ENCODE measurements at places on chromosomes 13 and 19. TPM values are rescaled to one million over a fixed set of nuclear protein-coding genes. Genes with fewer than 3 reads are reported as not detected.

DNA sequence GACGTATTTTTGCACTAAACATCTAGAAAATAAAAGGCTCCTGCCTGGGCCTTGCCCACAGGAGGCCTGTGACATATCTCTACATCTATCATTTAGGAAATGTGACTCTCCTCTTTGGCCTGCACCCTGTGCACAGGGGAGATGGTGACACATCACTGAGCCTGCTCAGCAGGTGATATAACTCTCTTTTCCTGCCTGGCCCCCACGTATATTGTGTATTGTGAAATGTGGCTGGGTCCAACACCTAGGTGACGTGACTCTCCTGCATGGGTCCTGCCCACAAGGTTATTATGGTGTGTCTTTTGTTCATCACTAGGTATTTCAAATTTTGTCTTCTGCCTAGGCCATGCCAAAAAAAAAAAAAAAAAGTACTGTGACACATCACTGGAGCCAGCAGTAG, 61.4 kb upstream of the ZNF724 start:
- no peaks in the 10 kb centered on the region for H3K36me3 ChIP-seq
- no peak overlapping the region for H3K27ac ChIP-seq
- DNase-seq: no peak
- no peaks in the 10 kb centered on the region for H3K27me3 ChIP-seq

DNA sequence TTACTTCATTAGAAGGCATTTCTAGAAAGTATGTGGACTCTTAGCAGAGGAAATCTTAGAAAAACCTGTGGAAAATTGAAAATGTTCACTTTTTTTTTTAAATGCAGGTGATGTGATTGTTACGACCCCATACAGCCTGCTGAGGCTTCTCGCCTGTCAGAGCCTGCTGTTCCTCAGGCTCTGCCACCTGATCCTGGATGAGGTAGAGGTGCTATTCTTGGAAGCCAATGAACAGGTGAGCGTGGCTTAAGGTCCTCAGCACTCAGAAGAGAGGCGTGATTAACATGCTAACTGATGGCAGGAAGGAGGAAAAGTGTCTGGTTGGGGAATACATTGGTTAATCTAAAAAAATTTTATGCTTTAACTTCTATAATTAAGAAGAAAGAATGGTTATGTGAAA, 71.4 kb downstream of the SLC7A9 start:
- H3K4me3 ChIP-seq: no peak overlapping the region
- no peaks in the 10 kb centered on the region for H3K4me1 ChIP-seq
- peaks cover 11% of the 10 kb centered on the region for H3K27me3 ChIP-seq
- no peak for DNase-seq
- no peaks in the 10 kb centered on the region for H3K36me3 ChIP-seq

- no peak overlapping the region for H3K27ac ChIP-seq
- H3K4me1 ChIP-seq: peaks cover 12% of the 10 kb centered on the region
- H3K36me3 ChIP-seq: no peaks in the 10 kb centered on the region
- H3K27me3 ChIP-seq: no peaks in the 10 kb centered on the region
Measured at GRCh38 chr13:43229506-43229905, 206.1 kb downstream of the DNAJC15 start.

- DNase-seq: no peak
- no peak overlapping the region for H3K4me3 ChIP-seq
- peaks cover 7% of the 10 kb centered on the region for H3K4me1 ChIP-seq
- H3K36me3 ChIP-seq: no peaks in the 10 kb centered on the region
Measured at GRCh38 chr19:43797556-43797955, 4.7 kb downstream of the LYPD5 start.

- no peaks in the 10 kb centered on the region for H3K27me3 ChIP-seq
- H3K4me3 ChIP-seq: no peak overlapping the region
- no peaks in the 10 kb centered on the region for H3K36me3 ChIP-seq
- DNase-seq: peak; percentile 4
- 0 out of 2 replicates have a peak, but pooled peaks cover 2% of the 10 kb centered on the region for H3K4me1 ChIP-seq
Measured at GRCh38 chr13:101018720-101019119, 344.1 kb upstream of the TMTC4 start.

GRCh38 chr19:37594982-37595382, 306 bp downstream of the ZNF540 start:
- no peak overlapping the region for H3K27ac ChIP-seq
- no peaks in the 10 kb centered on the region for H3K4me1 ChIP-seq
- DNase-seq: peak; percentile 21
- H3K36me3 ChIP-seq: no peaks in the 10 kb centered on the region

DNA sequence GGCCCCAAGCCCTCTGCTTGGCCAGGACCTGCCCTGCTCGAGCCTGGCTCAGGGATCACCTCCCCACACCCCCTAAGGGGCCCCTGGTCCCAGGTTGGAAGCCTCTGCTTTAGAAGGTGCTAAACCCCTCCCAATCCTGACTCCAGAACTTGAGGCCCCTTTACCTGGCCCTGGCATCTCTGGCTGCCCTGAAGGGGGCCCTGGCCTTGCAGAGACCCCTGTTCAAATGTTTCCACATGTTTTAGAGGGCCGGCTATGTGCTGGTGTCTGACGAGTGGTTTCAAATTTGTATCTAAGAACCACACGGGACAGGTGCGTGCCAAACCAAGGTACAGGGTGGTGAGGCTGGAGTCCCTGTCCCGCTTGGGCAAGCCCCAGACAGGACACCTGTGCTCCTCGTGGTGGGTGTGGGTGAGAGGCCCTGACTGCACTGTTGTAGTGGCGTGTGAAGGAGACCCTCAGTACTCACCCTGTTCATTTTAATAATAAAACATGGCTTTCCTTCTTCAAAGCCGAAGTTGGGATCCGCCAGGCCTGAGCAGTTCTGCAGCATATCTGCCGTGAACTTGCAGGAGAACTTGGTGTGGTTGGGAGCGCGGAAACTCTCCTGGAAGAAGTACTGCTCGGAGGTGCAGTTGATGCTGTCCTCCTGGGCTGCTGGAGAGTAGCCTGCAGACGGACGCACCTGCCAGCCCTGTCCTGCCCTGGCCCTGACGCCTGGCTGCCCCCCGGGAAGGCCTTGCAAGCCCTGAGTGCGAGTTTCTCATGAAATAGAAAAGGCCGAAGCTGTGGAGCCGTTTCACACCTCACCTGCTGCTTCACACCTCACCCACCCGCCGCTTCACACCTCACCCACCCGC, 5.4 kb downstream of the ATP4B start:
- no peak overlapping the region for H3K27ac ChIP-seq
- H3K4me1 ChIP-seq: no peaks in the 10 kb centered on the region
- DNase-seq: peak; percentile 58
- H3K4me3 ChIP-seq: no peak overlapping the region
- peaks cover 4% of the 10 kb centered on the region for H3K36me3 ChIP-seq

DNA sequence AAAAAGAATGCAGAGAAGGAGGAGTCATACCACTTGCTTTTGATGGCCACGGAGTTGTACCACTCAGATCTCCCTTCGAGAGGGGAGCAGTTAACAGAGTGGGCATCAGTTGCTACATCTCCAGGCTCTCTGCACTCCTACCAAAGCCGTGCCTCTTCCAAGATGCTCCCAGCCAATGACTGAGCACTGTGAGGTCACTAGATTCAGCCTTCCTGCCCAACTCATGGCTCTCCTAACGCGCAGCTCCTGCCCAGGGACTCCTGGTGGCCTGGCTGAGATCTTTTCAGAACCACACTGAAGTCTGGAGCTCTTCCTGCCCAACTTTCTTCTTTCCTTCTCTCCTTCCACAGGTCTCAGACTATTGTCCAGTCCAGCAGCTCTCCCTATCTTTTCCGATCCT, 66.7 kb downstream of the LHFPL6 start:
- H3K4me1 ChIP-seq: peaks cover 41% of the 10 kb centered on the region
- no peak overlapping the region for H3K4me3 ChIP-seq
- no peaks in the 10 kb centered on the region for H3K36me3 ChIP-seq
- no peak for DNase-seq
- H3K27ac ChIP-seq: no peak overlapping the region

- no peaks in the 10 kb centered on the region for H3K36me3 ChIP-seq
- H3K4me1 ChIP-seq: no peaks in the 10 kb centered on the region
- no peak overlapping the region for H3K27ac ChIP-seq
- H3K4me3 ChIP-seq: no peak overlapping the region
- H3K27me3 ChIP-seq: no peaks in the 10 kb centered on the region
- DNase-seq: no peak
Measured at GRCh38 chr19:8025316-8025715, 19.9 kb upstream of the ELAVL1 start.

- no peak overlapping the region for H3K27ac ChIP-seq
- no peak overlapping the region for H3K4me3 ChIP-seq
- H3K27me3 ChIP-seq: no peaks in the 10 kb centered on the region
- no peaks in the 10 kb centered on the region for H3K4me1 ChIP-seq
Measured at GRCh38 chr19:45275370-45275971, 24.4 kb downstream of the MARK4 start.

DNA sequence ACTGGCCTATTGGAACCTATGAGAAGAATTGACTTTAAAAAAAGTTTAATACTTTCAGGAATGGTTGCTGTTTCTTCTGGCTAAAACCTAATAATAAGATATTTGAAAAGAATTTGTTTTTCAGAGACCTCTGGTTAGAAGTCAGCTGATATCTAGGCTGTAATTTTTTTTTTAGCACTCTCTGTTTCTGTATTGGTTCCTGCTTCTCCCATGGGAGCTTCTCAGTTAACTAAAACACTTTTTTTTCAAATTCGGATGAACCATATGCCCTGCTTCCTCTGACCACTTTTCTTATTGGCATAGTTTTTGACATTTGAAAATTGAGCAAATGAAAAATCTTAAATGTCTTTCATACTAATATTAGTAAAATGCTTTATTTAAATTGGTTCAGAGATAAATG, 163.5 kb upstream of the SLC10A2 start:
- no peak for DNase-seq
- no peaks in the 10 kb centered on the region for H3K27me3 ChIP-seq
- no peaks in the 10 kb centered on the region for H3K4me1 ChIP-seq
- no peak overlapping the region for H3K4me3 ChIP-seq
- no peak overlapping the region for H3K27ac ChIP-seq

GRCh38 chr13:95982144-95982543, 71.1 kb downstream of the UGGT2 start:
- no peaks in the 10 kb centered on the region for H3K4me1 ChIP-seq
- no peaks in the 10 kb centered on the region for H3K27me3 ChIP-seq
- no peak overlapping the region for H3K4me3 ChIP-seq
- no peak for DNase-seq

GRCh38 chr13:23069566-23069965, 111.2 kb upstream of the SGCG start:
- no peak overlapping the region for H3K27ac ChIP-seq
- no peak for DNase-seq
- H3K27me3 ChIP-seq: no peaks in the 10 kb centered on the region
- no peak overlapping the region for H3K4me3 ChIP-seq

DNA sequence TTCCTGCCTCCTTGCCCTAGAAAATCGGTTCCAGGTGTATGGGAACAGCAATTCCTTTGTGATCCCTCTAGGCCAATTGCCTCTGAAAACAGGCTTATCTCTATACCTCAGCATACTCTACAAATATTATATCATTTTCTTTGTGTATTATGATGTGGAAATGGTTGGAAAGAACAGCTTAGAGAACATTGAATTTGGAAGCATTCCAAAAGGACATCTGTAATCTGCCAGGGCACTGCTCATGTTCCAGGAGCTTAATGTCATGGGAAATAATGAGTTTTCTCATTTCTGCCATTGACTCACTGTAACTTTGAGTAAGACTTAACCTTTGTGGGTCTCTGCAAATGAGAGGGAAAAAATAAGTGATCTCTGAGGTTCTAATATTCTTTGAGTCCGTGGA, 147.3 kb downstream of the UFM1 start:
- no peak for DNase-seq
- no peak overlapping the region for H3K27ac ChIP-seq
- no peak overlapping the region for H3K4me3 ChIP-seq

DNA sequence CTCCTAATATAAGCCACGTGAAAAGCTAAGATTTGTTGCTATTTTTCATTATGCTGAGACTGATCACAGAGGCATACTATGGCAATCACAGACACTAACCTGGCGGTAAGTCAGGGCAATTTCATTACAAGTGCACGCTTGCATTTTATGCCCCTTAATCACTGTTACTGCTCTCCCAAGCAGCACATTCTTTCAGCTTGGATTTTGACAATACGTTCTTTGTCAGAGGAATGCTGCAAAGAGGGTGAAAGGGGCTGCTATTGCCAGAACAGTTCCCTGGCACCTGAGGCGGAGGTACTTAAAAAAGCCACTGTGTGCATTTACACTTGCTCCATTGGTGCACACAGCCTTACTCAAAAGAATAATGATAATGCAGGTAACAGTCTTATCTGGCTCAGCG, 346.6 kb downstream of the RFC3 start:
- no peaks in the 10 kb centered on the region for H3K27me3 ChIP-seq
- peaks cover 31% of the 10 kb centered on the region for H3K4me1 ChIP-seq
- H3K36me3 ChIP-seq: no peaks in the 10 kb centered on the region
- H3K27ac ChIP-seq: no peak overlapping the region

DNA sequence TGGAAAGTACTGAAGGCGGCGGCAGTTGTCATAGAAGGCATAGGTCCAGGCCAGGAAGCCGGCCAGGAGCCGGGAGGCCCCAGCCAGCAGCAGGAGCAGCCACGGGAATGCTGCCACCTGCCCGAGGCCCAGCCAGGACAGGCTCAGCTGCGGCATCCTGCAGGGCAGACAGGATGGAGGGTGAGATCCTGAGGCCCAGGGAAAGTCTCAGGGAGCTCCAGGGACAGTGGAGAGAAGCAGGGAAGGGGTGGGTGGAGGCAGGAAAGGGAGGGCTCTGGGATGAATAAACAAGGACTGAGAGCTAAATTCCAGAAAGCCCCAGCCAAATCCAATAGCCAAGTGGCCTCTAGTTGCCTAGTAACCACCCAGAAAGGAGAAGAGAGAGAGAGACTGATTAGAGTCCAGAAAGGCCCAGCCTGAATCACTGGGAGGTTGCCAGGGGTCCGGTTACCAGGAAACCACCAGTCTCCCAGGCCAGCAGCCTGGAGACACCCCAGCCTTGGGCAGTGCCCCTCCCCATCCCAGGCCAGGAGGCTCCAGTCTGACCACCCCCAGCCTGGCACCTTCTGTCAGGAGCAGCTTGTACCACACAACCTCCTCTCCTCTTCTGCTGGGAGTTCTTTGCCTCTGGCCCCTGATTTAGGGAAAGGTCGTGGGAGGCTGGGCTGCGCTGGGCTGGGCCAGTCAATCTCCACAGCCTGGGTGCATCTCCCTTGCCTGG, 7.5 kb upstream of the OR10H5 start:
- H3K4me3 ChIP-seq: no peak overlapping the region
- H3K4me1 ChIP-seq: no peaks in the 10 kb centered on the region
- no peak overlapping the region for H3K27ac ChIP-seq
- no peaks in the 10 kb centered on the region for H3K27me3 ChIP-seq

The ATP5F1D gene
- 42.4 TPM for total RNA-seq

The SSC5D gene
- not detected for total RNA-seq

The REEP6 gene
- total RNA-seq: not detected

The SIGLEC5 gene
- not detected for total RNA-seq

Data from SJSA1 (cell line).